MG63 (cell line): ENCODE measurements at places on chromosomes 2 and 18.

- peak; percentile 48 for DNase-seq
These were observed 170.0 kb downstream of the EPHA4 start for GRCh38 chr2:221402072-221402471.

GRCh38 chr2:204012072-204012653 lies 75.6 kb downstream of the ICOS start:
- DNase-seq: peak; percentile 71

DNA sequence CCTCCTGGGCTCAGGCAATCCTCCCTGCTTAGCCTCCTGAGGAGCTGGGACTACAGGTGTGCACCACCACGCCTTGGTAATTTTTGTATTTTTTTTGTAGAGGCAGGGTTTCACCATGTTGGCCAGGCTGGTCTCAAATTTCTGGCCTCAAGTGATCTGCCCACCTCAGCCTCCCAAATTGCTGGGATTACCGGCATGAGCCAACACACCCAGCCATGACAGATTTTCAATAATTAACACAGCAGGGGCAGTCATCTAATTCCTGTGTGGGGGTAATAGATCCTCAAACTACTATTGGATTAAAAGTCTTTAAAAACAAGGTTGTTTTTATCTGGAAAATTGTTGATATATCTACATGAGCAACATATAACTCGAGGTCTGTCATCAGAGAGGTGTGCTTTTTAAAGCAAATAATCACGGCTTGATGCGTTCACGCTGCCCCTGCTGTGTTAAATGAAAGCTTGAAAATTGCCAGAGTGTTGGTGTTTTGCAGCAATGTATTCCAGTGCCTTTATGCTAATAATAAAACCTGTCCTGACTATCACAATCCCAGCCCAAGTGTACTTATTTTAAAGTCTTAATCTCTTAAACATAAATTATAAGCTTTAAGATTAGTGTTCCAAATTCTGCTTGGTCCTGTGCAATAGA lies 35.6 kb upstream of the ASB1 start:
- no peak for DNase-seq

DNA sequence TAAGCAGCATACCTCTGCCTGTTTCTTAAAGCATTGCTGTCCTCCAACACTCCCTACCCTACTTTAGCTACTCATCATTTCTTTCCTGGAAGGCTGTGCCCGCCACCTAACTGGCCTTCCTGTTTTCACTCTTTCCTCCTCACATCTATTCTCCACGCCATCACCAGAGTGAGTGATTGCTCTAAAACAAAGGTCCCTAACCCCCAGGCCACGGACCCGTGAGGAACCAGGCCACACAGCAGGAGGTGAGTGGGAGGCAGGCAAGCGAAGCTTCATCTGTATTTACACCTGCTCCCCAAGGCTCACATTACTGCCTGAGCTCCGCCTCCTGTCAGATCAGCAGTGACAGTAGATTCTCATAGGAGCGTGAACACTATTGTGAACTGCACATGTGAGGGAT lies 13.3 kb upstream of the ZEB2 start:
- no peak for DNase-seq

GRCh38 chr18:3914833-3915610 lies 465.1 kb downstream of the TGIF1 start:
- no peak for DNase-seq

- DNase-seq: no peak
These were observed 329.1 kb upstream of the CNTNAP5 start for GRCh38 chr2:123696021-123696420.

DNA sequence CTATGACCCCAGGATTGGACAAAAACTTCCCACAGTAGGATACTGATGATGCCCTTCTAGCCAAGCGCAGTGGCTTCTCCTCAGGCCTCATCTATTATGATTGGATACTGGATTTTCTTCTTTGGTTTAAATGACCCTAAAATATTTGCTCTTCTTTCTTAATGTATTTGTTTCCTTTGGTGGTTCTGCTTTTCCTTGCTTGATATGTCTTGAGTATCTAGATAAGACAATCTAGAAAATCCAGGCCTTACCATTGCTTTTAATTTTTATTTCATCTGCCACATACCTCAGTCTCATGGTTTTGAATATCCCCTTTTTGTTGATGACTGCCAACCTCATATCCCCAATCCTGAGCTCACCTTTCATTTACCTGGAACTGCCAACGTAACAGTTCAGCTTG lies 35.6 kb downstream of the OTOF start:
- DNase-seq: no peak

- DNase-seq: peak; percentile 37
These were observed at the start of gene TNFRSF11A for GRCh38 chr18:62324917-62325805. TNFRSF11A (plus strand) TSS chr18:62325310; CDS start chr18:62325353, 43 bp downstream.

DNA sequence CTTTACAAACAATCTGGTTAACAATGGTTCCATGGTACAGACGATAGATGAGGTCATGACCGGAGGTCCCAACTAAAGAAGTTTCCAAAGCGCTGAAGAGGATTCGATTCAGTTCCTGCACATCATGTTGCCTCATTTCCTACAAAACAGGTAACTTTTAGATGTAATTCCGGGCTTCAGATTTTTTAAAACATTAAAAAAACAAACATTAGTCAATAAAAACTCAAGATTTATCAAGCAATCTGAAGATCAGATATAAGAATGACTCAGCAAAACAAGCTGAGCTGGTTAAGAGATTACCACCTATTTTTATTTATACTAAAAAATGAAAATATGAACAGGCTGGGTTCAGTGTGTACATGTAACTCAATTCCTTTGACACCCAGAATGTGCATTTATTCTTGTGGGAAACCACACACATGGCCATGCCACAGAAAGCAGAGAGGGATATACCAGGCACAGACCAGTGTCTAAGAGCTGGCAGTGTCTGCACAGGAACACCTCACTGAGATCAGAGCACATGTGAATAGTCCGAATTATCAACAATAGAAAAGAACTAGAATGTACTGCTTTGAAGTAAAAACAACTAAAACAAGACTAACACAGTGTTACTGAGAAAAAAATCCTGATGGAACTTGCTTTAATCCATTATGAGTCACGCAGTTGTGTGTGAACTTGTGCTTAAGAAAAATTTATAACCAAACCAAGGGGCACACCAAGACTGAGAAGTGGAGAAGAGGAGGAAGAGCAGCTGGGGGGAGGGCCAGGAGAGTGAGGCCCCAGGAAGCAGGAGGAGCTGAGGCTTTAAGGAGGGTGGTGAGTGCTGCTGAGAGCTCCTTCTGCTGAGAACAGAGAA lies 9.5 kb downstream of the USP40 start:
- peak; percentile 51 for DNase-seq

GRCh38 chr18:10059610-10060468 lies 146.0 kb downstream of the VAPA start:
- no peak for DNase-seq

DNA sequence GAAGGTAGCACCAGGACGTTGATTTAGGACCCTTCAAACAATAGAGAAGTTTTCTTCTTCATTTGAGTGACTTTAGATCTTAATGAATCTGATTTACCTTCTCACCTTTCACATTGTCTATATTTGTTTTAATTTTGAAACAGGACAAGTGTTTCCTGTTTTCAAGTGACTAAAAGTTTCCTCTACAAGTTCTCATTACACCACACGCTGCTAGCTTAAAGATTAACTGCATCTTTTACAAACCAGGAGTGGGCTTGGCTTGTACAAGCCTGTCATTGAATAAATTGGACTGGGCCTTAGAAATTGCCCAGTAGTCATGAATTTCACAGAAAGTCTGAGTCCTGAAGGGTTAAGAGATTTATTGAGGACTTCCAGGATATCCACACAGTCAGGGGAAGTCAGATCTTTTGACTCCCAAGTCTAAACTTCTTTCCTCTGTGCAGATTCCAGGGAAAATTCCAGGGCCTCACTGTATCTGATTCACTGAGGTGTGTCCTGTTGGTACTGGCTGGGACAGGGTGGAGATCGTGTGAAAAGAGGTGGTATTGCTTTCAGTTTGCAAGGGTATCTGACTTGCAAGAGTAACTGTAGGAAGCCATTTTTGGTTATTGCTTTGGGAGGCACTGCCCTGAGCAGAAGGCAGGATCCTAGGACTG lies 3.4 kb downstream of the SGPP2 start:
- no peak for DNase-seq

DNA sequence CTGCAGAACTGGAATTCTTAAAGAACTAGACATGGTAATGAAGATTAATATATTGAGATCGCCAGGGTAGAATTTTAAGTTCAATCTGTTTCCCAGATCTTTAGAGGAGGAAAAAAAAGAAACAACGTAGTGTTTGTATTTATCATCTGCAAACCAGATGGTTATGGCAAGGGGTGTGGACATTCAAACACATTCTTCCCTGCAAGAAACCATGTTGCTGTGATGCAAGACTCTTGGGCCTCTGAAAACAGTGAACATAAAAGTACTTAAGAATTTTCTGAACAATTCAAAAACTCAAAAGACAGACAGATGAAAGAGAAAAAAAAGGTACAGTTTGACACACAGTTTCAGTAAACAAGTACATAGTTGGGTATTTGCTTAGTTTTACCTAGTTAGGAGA lies 35.6 kb downstream of the COL5A2 start:
- no peak for DNase-seq

DNA sequence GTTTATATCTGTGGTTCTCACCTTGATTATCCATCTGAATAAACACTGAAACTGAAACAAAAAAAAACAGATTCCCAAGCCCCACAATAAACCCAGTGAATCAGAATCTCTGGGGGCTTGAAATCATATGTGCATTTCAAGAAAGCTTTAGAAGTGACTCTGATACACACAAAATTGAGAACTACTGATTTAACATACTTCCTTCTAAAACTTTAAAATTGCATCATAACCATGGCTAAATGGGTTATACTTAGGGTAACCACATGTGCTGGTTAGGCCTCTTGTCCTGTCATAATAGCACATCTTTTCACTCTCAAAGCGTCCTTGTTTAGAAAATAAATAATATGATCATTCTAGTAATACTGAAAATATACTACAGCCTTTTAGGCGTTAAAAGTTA lies 100.9 kb downstream of the ATAD2B start:
- DNase-seq: no peak

GRCh38 chr18:39770399-39770798 lies 2184.6 kb upstream of the PIK3C3 start:
- DNase-seq: no peak

GRCh38 chr2:109168716-109169115 lies 39.7 kb downstream of the SH3RF3 start:
- DNase-seq: no peak

- DNase-seq: no peak
These were observed 32.6 kb upstream of the LPIN1 start for GRCh38 chr2:11713815-11714214.

DNA sequence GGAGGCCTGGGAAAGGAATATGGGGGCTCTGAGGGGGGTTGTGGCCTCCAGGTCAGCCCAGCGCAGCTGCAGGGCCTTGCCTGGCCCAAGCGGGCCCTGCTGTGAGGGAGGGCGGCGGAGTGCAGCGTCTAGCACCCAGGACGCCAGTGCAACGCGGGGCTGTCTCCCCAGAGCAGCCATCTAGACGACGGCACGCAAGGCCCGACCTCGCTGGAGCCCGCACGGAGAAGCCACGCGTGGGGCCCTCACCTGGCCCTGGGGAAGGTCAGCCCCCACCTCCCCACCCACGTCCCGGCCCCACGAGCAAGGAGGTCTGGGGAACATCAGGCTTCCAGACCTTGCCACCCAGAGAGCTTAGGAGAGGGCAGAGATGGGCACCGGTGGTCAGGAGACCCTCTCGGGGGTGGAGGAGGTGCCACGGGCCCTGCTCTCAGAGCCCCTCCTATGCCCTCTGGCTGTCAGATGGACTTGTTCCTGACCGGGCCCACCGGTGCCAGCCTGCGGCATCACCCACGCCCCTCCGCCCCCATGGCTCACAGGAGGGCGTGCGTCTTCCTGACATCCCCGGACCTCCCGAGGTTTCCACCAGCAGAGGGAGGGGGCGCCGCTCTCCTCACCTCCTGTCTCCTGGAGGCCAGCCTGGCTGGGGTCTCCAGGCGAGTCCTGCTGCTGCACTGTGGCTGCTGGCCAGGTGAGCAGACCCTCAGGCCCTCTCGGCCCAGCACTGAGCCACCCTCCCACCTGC lies 17.0 kb downstream of the GPR35 start:
- DNase-seq: no peak

GRCh38 chr2:28956415-28956826 lies 24.7 kb upstream of the TOGARAM2 start:
- DNase-seq: peak; percentile 36

GRCh38 chr18:9839853-9840252 lies 45.9 kb upstream of the TXNDC2 start:
- DNase-seq: no peak

- DNase-seq: peak; percentile 57
These were observed 74.4 kb downstream of the ANTXR1 start for GRCh38 chr2:69087211-69087911.

GRCh38 chr18:79741362-79741700 lies 56.4 kb upstream of the KCNG2 start:
- no peak for DNase-seq

GRCh38 chr2:234427081-234428061 lies 69.5 kb downstream of the ARL4C start:
- DNase-seq: no peak

- DNase-seq: no peak
These were observed 12.9 kb upstream of the DPP4 start for GRCh38 chr2:162086904-162087303.

GRCh38 chr2:121748202-121748601 lies 7.2 kb upstream of the TSN start:
- DNase-seq: no peak

- DNase-seq: no peak
These were observed 9.0 kb downstream of the ZBTB14 start for GRCh38 chr18:5286525-5286924.

- DNase-seq: no peak
These were observed 365.3 kb downstream of the NBAS start for GRCh38 chr2:15195813-15196212.

DNA sequence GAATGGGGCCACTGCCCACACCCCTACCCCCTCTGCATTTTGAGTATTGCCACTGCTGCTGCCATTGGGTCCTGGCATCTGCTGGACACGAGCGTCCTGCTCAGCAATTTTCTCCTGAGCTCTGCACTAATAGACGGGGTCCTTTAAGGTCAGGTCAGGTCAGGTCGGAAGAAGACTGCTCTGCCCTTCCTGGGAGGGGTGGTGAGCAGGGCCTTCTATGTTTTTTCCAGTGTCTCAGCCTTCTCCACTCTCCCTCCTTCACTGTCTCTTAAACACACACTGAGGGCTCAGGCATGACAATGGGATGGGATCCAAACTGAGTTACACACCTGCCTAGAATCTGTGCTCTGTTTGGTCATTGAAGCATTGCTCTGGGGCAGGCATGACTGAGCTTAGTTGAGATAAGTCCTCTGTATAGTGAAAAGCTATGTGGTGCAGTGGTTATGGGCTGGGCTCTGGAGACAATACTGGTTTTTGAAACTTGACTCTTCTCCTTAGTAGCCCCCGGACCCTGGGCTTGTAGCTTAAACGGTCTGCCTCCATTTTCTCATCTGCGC lies 10.6 kb downstream of the MYO1B start:
- no peak for DNase-seq

- peak; percentile 27 for DNase-seq
These were observed 11.5 kb downstream of the VPS4B start for GRCh38 chr18:63410792-63411191.

- peak; percentile 73 for DNase-seq
These were observed 71.3 kb upstream of the NRXN1 start for GRCh38 chr2:51103205-51103604.

GRCh38 chr2:25202275-25202674 lies 33.9 kb upstream of the POMC start:
- DNase-seq: no peak

GRCh38 chr2:189268763-189269162 lies 89.2 kb upstream of the COL5A2 start:
- DNase-seq: no peak

- DNase-seq: peak; percentile 51
These were observed 93.4 kb upstream of the MAP4K3 start for GRCh38 chr2:39530411-39530866.

GRCh38 chr2:187581125-187581896 lies 27.1 kb upstream of the TFPI start:
- peak; percentile 1 for DNase-seq

- no peak for DNase-seq
These were observed 182.7 kb upstream of the SALL3 start for GRCh38 chr18:78796693-78797455.
